ENCODE measurements at places on chromosomes 3 and 15.

- DNase-seq = no peak
These were observed 1.8 kb upstream of the IQGAP1 start for GRCh38 chr15:90386221-90386620.

DNA sequence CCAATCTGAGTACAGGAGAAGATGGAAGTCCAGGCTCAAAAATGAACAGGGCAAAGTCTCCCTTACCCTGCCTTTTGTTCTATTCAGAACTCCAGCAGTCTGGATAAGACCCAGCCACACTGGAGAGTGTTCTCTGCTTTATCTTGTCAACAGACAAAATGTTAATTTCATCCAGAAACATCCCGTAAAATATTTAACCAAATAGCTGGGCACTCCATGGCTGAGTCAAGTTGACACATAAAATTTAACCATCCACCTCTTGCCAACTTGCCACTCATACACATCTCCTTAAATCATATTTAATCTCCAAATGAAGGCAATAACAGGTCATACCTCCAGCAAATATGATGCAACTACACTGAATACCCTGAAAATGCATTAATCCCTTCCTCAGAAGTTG is 33.6 kb downstream of the MKRN3 start:
- no peak for DNase-seq

DNA sequence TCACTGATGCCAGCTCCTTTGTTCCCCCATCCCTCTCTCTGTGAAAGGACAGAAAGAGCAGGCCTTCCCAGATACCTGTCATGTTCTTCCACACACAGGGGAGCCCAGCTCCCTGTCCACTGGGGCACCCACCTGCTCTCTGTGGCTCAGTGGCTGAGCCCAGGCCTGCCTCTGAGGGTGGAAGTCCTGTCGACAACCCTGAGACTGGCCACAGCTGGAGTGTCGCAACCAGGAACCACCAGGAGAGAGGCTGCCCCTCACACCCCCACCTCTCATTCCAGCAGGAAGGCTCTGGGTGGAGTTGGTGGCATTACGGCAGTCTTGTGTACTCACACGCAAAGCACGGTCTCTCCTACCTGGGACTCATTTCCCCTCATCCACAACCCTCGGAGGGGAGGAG is 66.3 kb downstream of the MEGF11 start:
- DNase-seq = no peak

DNA sequence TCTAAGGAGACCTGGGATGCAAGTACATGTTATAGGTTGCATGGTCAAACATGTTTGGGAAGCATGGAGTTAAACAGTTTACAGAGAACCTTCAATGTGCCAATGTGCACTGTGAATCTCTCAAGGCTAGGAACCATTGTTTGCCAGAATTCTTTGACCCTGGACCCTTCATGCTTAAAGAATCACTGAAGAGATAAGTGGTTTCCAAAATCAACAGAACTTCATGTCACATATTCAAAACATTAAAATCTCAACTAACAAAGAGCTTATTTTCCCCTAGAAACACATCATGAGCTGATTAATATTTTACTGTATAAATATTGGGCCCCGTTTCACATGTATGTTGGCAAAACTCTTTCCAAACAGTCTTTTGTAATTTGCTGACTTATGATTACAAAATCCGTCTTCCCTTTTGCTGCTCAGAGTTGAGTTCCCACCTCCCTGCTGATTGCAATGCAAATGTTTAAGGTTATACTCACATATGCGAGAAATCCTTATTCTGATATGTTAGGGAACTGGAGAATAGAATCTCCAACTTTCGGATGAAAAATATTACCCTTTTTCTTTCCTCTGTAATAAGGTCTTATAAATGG is 380.2 kb downstream of the DIPK2A start:
- DNase-seq = no peak

GRCh38 chr3:25567806-25568524 is 96.7 kb downstream of the TOP2B start:
- DNase-seq = no peak

All from NCI-H82 (cell line).